Cerebellar nuclear complex (tissue), 1 donor: ENCODE measurements at places on chromosomes 3 and 15.

- DNase-seq, result no peak
Observed at GRCh38 chr15:88627463-88627862, 6.3 kb downstream of the AEN start.

- no peak for DNase-seq
Observed at GRCh38 chr15:64521726-64522164, 61.4 kb downstream of the ZNF609 start.

- DNase-seq, result no peak
Observed at GRCh38 chr3:64111872-64112271, 88.6 kb upstream of the PSMD6 start.

DNA sequence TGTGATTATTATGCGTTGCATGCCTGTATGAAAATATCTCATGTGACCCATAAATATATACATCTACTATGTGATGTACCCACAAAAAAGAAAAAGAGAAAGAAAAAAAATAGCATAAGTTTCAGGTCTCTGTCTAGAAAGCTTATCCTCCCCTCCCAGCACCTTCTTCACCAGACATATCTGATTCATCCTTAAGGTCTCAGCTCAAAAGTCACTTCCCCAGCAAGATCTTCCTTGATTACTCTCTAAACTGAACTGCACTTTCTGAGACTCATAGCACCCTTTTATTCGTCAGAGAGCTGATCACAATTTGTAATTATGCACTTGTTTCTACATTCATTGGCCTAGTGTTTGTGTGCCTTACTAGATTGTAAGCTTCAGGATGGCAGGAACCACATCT, 11.1 kb upstream of the PTPN9 start:
- no peak for DNase-seq

DNA sequence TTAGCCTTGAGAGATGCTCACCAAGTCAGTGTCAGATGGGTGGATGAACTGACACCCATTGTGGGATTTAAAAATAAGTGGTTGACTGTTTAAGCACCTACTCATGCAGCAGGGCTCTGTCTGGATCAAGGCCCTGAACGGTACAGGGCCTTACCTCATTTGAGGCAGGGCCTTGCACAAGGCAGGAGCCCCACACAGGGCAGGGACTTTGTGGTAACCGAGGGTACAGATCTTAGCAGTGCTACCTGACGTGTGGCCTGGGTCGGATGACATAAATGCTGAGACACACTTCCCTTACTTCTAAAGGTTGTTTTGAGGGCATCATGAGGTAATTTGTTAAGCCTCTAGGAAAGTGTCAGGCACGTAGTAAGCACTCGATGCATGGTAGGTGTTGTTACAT, 59.5 kb upstream of the PLXNA1 start:
- no peak for DNase-seq

DNA sequence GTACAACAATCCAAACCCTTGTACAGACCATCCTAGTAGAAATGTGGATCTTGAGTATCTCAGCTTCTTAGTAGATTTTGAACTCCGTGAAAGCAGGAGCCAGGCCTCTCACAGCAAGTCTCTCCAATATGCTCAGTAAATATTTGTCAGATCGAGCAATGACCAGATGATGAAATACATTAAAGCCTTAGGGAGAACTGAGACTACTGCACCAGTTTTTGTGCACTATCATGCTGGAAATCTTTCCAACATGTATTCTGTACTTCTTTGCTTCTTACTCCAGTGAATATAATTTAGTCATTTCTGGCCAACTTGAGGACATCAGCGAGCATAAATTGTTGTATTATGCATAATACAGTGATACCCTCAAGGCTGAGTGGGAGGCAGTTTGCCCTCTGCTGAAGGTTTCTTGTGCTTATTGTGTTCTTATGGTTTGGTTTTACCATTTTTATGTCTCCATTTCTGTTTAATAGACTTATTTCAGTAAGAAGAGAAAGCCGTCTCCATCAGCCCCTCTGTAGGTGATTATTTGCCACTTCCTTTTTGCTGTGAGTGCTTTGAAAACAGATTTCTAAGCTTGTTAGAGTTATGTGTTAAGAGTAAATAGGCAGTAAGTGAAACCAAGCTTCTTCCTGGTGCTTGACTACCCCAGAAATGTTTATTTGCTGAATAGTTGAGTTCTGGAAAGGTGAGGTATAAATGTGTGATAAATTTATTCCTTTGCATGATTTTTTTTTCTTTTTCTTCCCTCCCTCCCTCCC, 147.1 kb downstream of the PGPEP1L start:
- DNase-seq, result no peak

DNA sequence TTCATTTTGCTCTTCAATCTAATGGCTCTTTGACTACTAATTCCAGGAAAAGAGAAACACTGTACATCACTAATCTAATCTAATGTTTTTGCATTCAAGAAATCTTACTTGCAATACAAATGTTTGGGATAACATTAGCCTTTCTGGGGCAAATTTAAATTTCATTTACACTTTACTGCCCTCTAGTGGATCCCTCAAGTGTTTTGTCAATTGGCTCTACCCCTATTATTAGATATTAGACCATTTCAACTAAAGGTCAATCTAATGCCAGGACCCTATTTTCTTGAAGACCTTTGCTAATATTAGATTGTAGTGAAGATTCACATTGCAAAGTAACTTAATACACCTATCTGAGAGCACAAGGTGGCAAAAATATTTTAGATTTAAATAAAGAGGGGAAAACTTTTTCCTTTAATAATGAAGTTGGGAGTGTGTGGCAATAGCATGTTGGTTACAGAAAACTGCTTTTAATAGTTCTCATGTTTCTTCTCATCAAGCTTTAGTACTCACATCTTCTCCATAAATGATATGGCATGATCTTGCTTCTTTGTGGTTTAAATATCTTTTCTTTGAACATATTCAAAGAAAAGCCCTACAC, 5.0 kb downstream of the C2CD4A start:
- peak; percentile 11 for DNase-seq

- DNase-seq, result no peak
Observed at GRCh38 chr3:133758964-133759739, 13.0 kb downstream of the TF start.

GRCh38 chr15:40877694-40878093, 3.7 kb upstream of the RHOV start:
- no peak for DNase-seq

DNA sequence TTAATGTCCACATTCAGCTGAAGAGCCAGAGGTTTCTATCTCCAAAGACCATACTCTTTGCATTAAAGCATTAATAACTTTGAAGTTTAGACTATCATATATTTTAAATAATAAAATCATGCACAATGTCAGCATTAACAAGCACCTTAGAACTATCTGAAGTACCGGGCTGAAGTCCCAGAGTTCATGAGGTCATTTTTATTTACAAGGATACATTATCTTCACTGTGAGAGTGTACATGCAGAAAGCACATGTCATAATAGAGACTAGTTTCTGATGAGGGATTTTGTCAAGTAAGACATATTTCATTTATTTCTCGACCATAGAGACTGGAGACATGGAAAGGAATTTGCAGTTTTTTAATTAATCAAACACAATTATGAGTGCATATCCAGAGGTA, 52.4 kb upstream of the SI start:
- DNase-seq, result no peak

GRCh38 chr3:14371573-14372474, 30.6 kb upstream of the SLC6A6 start:
- DNase-seq, result no peak

- no peak for DNase-seq
Observed at GRCh38 chr3:14127516-14128161, 2.8 kb downstream of the TMEM43 start.

DNA sequence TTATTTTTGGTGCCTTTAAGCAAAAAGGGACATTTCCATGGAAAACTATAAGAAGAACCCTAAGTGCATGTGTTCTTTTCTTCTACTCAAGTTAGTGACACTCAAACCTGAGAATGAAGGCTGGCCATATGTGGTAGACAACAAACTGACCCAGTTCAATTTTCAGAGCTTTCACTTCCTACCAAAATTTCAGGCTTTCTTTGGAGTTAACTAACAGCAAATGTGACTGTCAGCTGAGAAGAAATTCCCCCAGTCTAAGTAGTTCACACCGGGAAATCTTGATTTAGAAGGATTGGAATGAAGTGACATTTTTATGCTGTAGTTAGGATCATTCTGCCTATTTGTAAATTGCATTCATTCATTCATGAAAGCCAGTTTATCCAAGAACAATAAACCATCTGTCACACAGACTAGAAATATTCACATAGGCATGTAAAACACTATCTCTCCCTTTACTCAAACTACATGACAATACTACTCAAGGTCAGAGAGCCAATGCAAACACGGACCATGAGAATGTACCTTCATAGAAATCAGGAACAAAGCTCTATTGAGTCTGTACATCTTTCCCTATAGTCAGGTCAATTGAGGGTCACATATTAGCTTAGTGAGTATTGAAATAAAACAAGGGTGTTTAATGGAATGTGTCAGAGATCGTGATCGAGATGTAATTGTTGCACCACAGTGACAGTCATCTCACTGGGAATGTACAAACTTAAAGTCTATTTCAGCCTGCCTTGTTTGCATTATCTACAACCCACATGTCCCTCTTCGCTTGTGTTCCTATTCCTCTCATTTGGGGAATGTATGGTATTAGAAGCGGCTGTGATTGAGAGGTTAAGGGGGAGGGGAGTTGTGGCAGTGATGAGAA, 113.8 kb upstream of the TGFBR2 start:
- DNase-seq, result no peak

- peak; percentile 4 for DNase-seq
Observed at GRCh38 chr3:50324351-50325112, 2.0 kb upstream of the HYAL2 start.

DNA sequence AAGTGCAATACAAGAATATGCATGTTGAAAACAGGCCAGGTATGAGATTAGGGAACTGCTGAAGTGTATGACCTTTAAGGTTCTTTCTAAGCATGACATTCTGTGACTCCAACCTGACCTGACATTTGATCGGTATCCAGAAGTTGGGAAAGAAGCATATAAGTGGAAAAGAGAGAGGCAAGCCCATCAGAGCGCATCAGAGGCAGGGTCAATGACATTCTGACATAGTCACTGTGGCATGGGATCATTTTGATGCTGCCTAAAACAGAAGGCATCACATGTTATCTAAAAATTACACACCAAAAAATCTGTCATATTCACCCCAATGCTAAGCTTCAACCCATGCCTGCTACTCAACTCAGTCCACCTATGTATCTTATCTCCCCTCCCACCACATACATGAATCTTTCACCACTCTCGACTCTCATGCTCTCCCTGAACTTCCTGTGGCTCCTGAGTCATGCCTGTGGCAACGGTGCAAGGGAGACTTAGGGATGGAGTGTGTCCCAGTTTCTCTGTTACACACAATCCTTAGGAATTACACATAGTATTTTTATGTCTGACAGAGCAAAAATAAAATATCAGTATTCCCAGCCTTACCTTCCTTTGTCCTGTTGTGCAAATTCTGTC, 20.5 kb upstream of the LRRN1 start:
- no peak for DNase-seq

- no peak for DNase-seq
Observed at GRCh38 chr15:73273181-73274002, 95.4 kb downstream of the HCN4 start.

DNA sequence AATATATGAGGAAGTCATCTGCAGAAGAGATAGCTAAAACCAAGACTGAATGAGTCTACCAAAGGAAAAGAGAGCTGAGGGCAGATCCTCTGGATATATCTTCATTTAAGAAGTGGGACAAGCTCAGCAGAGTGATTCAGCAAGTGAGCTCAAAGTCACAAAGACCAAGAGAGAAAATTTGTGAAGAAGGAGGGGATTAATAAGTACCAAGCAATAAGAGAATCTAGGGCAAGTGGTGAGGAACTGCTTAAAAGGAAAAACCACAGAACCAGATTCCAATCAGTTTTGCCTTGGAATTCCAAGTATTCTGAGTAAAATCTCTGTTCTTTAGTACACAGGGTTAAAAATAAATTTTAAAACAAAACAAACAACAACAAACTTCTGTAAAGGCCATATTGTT, 3.6 kb downstream of the EHHADH start:
- no peak for DNase-seq

DNA sequence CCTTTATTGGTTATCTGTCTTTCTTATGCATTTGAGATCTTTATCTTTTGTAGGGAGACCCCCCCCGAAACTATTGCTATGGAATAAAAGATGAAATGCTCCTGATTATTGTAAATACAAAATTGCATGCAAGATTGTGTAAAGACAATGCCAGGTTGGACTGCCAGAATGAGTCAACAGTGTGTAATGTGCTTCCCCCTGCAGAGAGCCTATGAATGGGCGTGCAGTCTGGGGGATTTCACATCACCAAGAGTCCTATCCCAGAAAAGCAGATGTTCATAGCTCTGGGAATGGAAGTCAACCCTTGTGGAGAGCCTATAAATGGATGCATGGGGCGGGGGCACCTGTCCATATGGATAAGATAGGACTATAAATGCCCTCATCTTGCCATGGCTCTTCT, 584.3 kb downstream of the NSUN3 start:
- DNase-seq, result no peak

GRCh38 chr3:41881233-41881821, 80.6 kb downstream of the ULK4 start:
- no peak for DNase-seq

- DNase-seq, result no peak
Observed at GRCh38 chr3:59753808-59754450, 704.1 kb upstream of the CFAP20DC start.

- DNase-seq, result no peak
Observed at GRCh38 chr15:78431955-78432354, 6.1 kb upstream of the IREB2 start.

- no peak for DNase-seq
Observed at GRCh38 chr3:16177962-16178627, 3.6 kb downstream of the GALNT15 start.

GRCh38 chr15:101366853-101367252, 71.8 kb upstream of the SNRPA1 start:
- no peak for DNase-seq

DNA sequence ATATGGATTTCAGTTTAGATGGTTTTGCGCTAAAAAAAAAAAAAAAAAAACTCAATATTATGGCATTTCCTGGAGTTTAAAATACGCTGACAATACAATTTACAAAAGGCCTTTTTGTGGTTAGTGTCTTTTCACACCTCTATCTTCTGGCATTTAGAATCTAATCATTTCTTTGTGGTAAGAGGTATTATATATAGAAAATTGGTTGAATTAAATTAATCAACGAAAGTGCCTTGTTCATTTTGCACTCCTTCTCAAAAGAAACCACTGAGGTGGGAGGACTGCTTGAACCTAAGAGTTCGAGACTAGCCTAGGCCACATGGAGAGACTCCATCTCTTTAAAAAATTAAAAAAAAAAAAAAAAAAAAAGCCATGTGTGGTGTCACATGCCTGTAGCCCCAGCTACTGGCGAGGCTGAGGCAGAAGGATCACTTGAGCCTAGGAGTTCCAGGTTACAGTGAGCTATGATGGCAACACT, 90.0 kb upstream of the ICE2 start:
- no peak for DNase-seq

DNA sequence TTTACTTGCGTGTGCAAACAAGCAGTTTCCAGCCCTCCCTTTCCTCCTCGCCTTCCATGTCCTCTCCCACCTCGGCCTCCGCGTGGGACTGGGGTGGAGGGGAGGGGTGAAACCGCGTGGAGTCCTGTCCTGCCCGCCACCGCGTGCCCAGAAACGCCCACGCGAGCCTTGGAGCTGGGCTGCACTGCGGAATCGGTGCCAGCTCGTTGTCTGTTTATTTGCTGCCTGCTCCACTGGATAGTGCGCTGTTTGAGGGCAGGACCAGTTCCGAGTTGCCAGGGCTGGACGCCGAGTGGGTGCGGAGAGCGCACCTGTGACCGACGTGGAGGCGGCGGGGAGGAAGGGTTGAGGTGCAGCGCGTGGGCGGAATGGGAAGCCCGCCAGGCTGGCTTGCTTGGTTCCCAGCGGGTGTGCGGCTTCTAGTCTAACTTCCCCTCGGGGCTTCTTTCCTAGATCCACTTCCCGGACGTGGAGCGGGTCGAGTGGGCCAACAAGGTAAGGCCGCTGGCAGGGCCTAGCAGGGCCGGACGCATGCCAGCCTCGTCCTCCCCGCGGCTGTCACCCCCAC, 17.3 kb downstream of the ESYT3 start:
- no peak for DNase-seq
